Naive B cell (primary cell): ENCODE measurements at places on chromosomes 6 and 20.

DNA sequence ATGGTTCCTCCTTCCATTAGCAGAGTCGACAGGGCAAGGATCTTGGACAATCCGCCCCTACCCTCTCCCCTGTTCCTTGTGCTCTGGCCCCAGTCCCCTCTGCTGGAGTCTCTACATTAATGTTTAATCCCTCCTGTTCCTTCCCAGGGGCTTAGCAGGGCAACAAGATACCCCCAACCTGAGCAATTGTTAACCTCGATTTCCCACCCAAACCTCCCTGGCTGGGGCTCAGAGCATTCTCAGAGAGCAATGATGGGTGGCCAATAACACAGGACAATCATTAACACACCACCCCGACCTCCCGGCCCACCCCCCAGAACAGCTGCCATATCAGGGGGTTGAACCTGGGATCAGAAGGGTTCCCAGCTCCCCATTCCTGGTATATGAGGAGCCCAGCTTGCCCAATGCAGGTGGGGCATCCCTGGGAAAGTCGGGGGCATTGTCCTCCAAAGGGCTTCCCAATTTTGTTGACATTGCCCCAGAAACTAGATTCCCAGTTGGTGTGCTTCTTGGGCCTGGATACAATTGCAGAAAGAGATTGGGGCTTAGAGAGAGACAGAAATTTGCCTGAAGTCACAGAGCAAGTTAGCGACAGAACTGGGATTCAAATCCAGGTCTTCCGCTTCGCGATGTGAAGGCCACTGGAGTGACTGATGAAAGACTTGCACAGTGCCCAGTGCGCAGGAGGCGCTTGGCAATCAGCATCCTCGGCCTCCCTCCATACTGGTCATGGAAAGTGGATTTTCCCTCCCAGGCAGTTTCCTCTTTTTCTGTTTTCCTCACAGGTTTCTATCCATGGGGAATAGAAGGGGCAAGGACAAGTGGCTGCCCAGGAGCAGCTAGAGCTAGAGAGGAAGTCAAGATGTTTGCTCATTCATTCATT lies 59.6 kb upstream of the TTPAL start:
- no peak overlapping the region for H3K4me3 ChIP-seq
- peaks cover 52% of the 10 kb centered on the region for H3K27me3 ChIP-seq
- no peak for DNase-seq
- no peaks in the 10 kb centered on the region for H3K36me3 ChIP-seq
- H3K4me1 ChIP-seq: no peaks in the 10 kb centered on the region
- no peak overlapping the region for H3K27ac ChIP-seq

GRCh38 chr6:76992553-76992952 lies 470.7 kb downstream of the HTR1B start:
- H3K4me1 ChIP-seq: no peaks in the 10 kb centered on the region
- H3K27ac ChIP-seq: no peak overlapping the region
- H3K4me3 ChIP-seq: no peak overlapping the region
- no peaks in the 10 kb centered on the region for H3K27me3 ChIP-seq
- DNase-seq: no peak

- H3K4me3 ChIP-seq: peak overlapping the region; percentile 82
- H3K36me3 ChIP-seq: peaks cover 5% of the 10 kb centered on the region
- H3K27me3 ChIP-seq: peaks cover 35% of the 10 kb centered on the region
- DNase-seq: no peak
- H3K4me1 ChIP-seq: peaks cover 36% of the 10 kb centered on the region
Measured at GRCh38 chr6:44270526-44271405, 516 bp downstream of the TMEM151B start.

- peaks cover 3% of the 10 kb centered on the region for H3K4me1 ChIP-seq
- no peaks in the 10 kb centered on the region for H3K27me3 ChIP-seq
- H3K4me3 ChIP-seq: no peak overlapping the region
Measured at GRCh38 chr6:82178077-82178758, 69.3 kb downstream of the IBTK start.

DNA sequence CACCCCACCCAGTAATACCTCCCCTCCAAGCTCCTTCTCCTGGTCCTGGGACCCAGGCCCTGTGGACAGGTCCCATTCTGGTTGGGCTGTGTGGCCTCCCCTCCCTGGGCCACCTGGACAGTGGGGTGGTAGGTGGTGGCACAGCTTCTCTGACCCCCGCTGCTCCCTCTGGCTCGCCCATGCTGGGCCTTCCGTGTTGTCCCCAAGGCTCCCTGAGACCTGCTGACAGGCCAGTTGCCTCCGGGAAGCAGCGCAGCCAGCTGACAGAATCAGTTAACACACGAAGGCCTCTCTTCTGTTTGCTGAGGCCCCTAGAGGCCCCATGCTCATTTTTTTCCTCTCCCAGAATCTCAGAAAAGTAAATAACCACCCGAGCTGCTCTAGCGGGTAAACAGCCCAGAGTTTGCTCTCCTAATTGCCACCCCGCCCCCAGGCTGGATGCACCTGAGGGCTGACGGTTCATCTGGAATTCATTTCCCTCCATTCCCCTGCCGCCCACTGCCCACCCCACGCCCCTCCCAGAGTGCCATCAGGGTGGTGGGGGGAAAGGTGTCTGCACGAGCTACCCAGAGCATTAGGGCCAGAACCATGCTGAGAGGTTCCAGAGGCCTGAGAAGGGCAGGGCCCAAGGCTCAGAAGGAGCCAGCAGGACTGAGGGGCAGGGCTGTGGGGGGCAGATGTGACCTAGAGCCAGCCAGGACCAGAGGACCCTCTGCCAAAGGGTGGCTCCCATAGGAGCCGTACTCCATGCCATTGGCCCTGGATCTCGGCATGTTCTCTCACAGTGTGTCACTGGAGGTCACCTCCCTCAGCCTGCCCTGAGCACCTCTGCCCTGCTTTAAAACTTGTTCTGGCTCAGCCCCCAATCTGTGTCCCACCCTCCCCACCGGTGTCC lies 157.5 kb downstream of the GRM4 start:
- H3K27me3 ChIP-seq: peaks cover 39% of the 10 kb centered on the region
- H3K27ac ChIP-seq: no peak overlapping the region
- no peaks in the 10 kb centered on the region for H3K36me3 ChIP-seq
- no peak overlapping the region for H3K4me3 ChIP-seq

DNA sequence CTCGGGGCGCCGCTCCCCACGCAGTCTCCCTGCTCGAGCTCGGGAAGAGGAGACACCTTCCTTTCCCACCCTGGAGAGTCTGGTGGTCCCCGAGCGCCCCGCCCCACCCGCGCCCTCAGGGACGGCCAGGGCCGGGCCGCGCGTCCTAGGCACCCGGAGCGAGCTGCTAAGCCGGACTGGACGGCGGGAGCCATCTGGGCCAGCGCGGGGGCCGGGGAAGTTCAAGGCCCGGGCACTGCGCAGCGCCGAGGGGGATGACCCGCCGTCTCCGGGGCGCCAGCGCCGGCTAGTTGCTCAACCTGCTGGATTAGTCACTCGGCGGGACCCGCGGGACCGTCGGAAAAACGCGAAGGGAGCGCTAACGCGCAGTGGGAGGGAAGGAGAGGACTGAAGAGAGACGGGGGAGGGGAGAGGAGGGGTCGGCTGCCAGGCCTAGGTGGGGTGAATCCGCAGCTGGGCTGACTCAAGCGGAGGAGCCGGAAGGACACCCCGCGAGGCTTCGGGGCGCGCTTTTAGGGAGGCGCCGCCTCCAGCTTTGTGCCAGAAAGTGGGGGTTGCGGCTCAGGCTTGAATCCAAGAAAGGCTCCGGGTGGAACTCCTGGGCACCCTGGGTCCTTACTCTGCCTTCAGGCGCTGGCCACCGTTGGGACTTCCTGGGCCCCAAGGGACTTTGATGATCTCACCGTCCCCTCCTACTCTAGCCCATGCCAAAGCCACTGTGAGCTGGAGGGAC lies 75.7 kb upstream of the FOXP4 start:
- H3K4me3 ChIP-seq: peak overlapping the region; percentile 93
- no peak overlapping the region for H3K27ac ChIP-seq
- H3K36me3 ChIP-seq: no peaks in the 10 kb centered on the region
- H3K27me3 ChIP-seq: peaks cover 88% of the 10 kb centered on the region
- peaks cover 10% of the 10 kb centered on the region for H3K4me1 ChIP-seq

- H3K27me3 ChIP-seq: no peaks in the 10 kb centered on the region
- H3K27ac ChIP-seq: no peak overlapping the region
- no peak overlapping the region for H3K4me3 ChIP-seq
- H3K4me1 ChIP-seq: no peaks in the 10 kb centered on the region
- DNase-seq: no peak
Measured at GRCh38 chr6:128807577-128807976, 75.4 kb upstream of the LAMA2 start.

DNA sequence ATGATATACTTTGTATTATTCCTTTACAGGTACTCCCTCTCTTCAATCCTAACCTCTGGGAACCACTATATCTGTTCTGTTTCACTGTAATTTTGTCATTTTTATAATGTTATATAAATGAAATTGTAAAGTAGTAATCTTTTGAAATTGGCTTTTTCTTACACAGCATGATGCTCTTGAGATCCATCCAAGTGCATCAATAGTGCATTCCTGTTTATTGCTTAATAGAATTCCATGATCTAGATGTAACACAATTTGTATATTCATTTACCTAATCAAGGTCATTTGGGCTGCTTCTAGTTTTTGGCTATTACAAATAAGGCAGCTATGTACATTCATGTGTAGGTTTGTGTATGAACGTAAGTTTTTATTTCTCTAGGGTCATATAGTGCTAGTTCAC lies 174.6 kb downstream of the KHDC1L start:
- no peaks in the 10 kb centered on the region for H3K36me3 ChIP-seq
- H3K4me1 ChIP-seq: peaks cover 3% of the 10 kb centered on the region
- no peaks in the 10 kb centered on the region for H3K27me3 ChIP-seq
- H3K4me3 ChIP-seq: no peak overlapping the region

DNA sequence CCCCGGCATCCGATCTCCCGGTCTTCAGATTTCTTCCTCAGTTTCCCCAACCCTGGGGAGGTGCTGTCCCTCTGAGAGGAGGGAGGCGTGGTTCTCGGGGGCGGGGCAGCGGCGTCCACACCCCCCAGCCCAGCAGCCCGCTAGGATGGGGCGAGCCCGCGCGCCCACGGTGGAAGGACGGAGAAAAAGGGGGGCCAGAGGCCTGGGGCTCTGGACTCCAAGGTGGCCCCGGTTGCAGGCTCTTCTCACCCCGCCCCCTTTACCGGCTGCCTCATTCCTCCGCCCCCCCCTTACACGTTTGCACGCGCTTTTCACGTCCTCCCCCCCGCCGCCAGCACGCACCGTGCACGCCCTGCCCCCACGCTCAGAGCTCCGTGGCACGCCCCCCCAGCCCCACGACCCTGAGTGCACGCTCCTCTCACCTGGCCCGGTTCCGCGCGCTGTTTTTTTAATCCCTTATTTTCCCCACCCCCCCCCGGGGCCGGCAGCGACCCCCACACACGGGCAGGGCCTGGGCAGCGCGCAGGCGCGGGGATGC lies 402 bp downstream of the ZBTB12 start:
- DNase-seq: peak; percentile 65
- H3K27ac ChIP-seq: peak overlapping the region; percentile 38
- no peaks in the 10 kb centered on the region for H3K36me3 ChIP-seq
- peak overlapping the region; percentile 70 for H3K4me3 ChIP-seq

DNA sequence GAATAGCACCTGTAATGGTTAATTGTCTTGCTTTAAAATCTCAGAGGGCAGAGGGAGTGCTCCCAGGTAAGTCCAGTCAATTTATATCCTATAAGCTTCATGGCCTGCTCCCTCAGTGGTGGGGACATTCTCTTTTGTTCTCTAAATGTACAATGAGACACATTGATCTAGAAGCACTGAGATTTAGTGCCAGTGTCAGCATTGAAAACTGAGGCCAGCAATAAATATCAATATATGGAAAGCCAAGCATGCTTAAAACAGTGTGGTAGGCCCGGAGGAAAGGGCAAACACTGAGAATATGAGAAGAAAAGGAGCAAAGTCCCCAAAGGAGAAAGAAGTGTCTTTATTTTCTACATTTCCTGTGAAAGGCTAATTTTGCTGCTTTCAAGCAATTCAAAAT lies 68.4 kb upstream of the CCN2 start:
- no peaks in the 10 kb centered on the region for H3K27me3 ChIP-seq
- no peaks in the 10 kb centered on the region for H3K36me3 ChIP-seq
- peaks cover 5% of the 10 kb centered on the region for H3K4me1 ChIP-seq
- H3K27ac ChIP-seq: no peak overlapping the region

DNA sequence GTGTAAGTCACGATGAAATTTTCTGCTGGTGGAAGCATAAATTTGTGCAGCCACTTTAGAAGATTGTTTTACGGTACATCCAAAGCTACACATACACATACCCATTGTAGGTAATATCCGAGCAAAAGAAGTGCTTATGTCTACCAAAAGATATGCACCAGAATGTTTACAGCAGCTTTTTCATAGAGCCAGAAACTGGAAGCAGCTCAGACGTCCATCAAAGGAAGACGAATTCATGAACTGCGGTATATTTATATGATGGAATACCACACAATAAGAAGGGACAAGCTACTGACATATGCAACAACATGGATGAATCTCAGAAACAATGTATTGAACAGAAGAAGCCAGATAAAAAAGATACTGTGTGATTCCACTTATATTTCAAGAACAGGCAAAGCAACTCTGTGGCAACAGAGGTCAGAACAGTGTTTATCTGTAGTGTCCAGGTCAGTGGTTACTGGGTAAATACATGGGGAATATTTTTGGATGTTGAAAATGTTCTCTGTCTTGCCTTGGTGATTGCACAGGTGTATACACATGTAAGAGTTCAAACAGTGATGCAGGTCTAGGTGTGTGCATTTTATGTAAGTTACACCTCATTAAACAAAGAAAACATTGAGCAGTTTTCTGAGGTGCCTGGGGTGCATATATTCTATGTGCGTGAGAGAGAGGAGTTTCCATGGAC lies 51.9 kb upstream of the EXOC2 start:
- no peak for DNase-seq
- H3K36me3 ChIP-seq: no peaks in the 10 kb centered on the region
- H3K27me3 ChIP-seq: peaks cover 9% of the 10 kb centered on the region
- no peaks in the 10 kb centered on the region for H3K4me1 ChIP-seq

GRCh38 chr6:37429352-37429750 lies 3.7 kb upstream of the CMTR1 start:
- H3K27ac ChIP-seq: no peak overlapping the region
- H3K4me3 ChIP-seq: peak overlapping the region; percentile 21
- H3K27me3 ChIP-seq: peaks cover 25% of the 10 kb centered on the region
- peaks cover 19% of the 10 kb centered on the region for H3K4me1 ChIP-seq
- DNase-seq: no peak
- no peaks in the 10 kb centered on the region for H3K36me3 ChIP-seq

GRCh38 chr6:5302220-5302946 lies 41.1 kb downstream of the FARS2 start:
- peak overlapping the region; percentile 70 for H3K4me3 ChIP-seq
- no peak for DNase-seq
- no peaks in the 10 kb centered on the region for H3K27me3 ChIP-seq
- H3K36me3 ChIP-seq: no peaks in the 10 kb centered on the region

GRCh38 chr20:38272398-38272797 lies 11.9 kb upstream of the KIAA1755 start:
- no peaks in the 10 kb centered on the region for H3K36me3 ChIP-seq
- no peaks in the 10 kb centered on the region for H3K4me1 ChIP-seq
- DNase-seq: no peak
- H3K27ac ChIP-seq: no peak overlapping the region

GRCh38 chr6:25995507-25995906 lies 32.9 kb downstream of the TRIM38 start:
- peaks cover 13% of the 10 kb centered on the region for H3K36me3 ChIP-seq
- no peak for DNase-seq
- peaks cover 32% of the 10 kb centered on the region for H3K4me1 ChIP-seq
- H3K27ac ChIP-seq: no peak overlapping the region
